ENCODE measurements at places on chromosomes 1 and 21. TPM values are rescaled to one million over a fixed set of nuclear protein-coding genes. Genes with fewer than 3 reads are reported as not detected.

The SLC35F3 gene
- 9.0 TPM for total RNA-seq

The UTS2 gene
- total RNA-seq: not detected

The S1PR1 gene
- total RNA-seq: 84.0 TPM

The SAMSN1 gene
- total RNA-seq: 92.3 TPM

The PAX7 gene
- not detected for total RNA-seq

The KCNE1 gene
- total RNA-seq: 0.15 TPM

The CENPL gene
- total RNA-seq: 28.6 TPM

The LPAR3 gene
- 0.92 TPM for total RNA-seq

The BGLAP gene
- total RNA-seq: 1.8 TPM

The TOR1AIP2 gene
- 72.7 TPM for total RNA-seq

The LPGAT1 gene
- total RNA-seq: 28.2 TPM

The KCNE2 gene
- not detected for total RNA-seq

The CD48 gene
- 307 TPM for total RNA-seq

The PLPPR5 gene
- not detected for total RNA-seq

The EXTL1 gene
- not detected for total RNA-seq

The ZNF683 gene
- 1.6 TPM for total RNA-seq

The C1orf21 gene
- total RNA-seq: 4.5 TPM

The PLA2G4A gene
- 0.94 TPM for total RNA-seq

The PALMD gene
- total RNA-seq: not detected

The CLCNKA gene
- total RNA-seq: not detected

The NTRK1 gene
- total RNA-seq: 3.6 TPM

The S100A12 gene
- not detected for total RNA-seq

The ADORA3 gene
- total RNA-seq: not detected

The OR2L8 gene
- not detected for total RNA-seq

The IL10 gene
- total RNA-seq: 6.4 TPM
